ENCODE measurements at places on chromosomes 5 and 9. TPM values are rescaled to one million over a fixed set of nuclear protein-coding genes. Genes with fewer than 3 reads are reported as not detected.

Gene NR6A1
- 0.22 TPM for total RNA-seq

Gene PCDHA1
- under 0.01 TPM for total RNA-seq

Gene NREP
- total RNA-seq, result 9.3 TPM

Gene CA9
- total RNA-seq, result 0.22 TPM

Gene TMEM252
- total RNA-seq, result not detected

Gene CSF1R
- not detected for total RNA-seq

Gene GLDC
- total RNA-seq, result 1.8 TPM

Gene PIP5KL1
- total RNA-seq, result 0.60 TPM

Gene BSPRY
- not detected for total RNA-seq

Gene SLC31A2
- 6.5 TPM for total RNA-seq

Gene ITGA1
- total RNA-seq, result 43.8 TPM

Gene GDA
- not detected for total RNA-seq

Gene RPL12
- total RNA-seq, result 1,080 TPM

Gene PAPPA
- total RNA-seq, result 0.44 TPM

Gene TJP2
- 48.4 TPM for total RNA-seq

Gene GABRA1
- not detected for total RNA-seq

Gene PDGFRB
- 9.5 TPM for total RNA-seq

Gene LRRC19
- not detected for total RNA-seq

Gene SLC34A3
- not detected for total RNA-seq

Gene SLC6A18
- total RNA-seq, result not detected

Gene INSYN2B
- total RNA-seq, result 1.3 TPM

Gene SLC6A7
- total RNA-seq, result not detected

Gene FOXD4
- total RNA-seq, result 0.20 TPM

Gene CD180
- total RNA-seq, result under 0.01 TPM

Gene HAPLN1
- total RNA-seq, result not detected

Gene IFNK
- total RNA-seq, result not detected

Gene STK32A
- under 0.01 TPM for total RNA-seq

Gene SLC9A3
- total RNA-seq, result 0.79 TPM

Gene TNFSF8
- total RNA-seq, result not detected

Gene PCDHB13
- 2.6 TPM for total RNA-seq

Gene ZDHHC11
- 0.22 TPM for total RNA-seq

Gene HTR1A
- not detected for total RNA-seq

Gene PCDHB15
- total RNA-seq, result 1.4 TPM

Gene PCDHB4
- total RNA-seq, result 0.22 TPM

Gene PTGDS
- 0.22 TPM for total RNA-seq

Gene SCGB3A1
- total RNA-seq, result 0.60 TPM

Gene PCDHGB7
- total RNA-seq, result 4.1 TPM

Gene AGXT2
- not detected for total RNA-seq

Data from lung microvascular endothelial cell (primary cell).